Cortex of kidney (tissue), 1 donor: ENCODE measurements at places on chromosomes 5 and 9.

DNA sequence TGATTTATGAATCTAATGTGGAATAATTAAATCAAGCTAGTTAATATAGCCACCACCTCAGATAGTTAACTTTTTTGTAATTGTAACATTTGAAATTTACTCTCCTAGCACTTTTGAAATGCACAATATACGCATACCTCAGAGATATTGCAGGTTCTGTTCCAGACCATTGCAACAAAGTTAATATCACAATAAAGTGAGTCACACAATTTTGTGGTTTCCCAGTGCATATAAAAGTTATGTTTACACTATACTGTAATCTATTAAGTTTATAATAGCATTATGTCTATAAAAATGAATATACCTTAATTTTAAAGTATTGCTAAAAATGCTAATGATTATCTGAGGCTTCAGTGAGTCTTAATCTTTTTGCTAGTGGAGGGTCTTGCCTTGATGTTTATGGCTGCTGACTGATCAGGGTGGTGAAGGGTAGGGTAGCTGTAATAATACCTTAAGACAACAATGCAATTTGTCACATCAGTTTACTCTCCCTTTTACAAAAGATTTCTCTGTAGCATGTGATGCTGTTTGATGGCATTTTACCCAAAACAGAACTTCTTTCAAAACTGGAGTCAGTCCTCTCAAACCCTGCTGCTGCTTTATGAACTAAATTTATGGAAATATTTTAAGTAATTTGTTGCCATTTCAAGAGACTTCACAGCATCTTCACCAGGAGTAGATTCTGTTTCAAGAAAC lies 235.1 kb upstream of the ADAMTSL1 start:
- DNase-seq: no peak

DNA sequence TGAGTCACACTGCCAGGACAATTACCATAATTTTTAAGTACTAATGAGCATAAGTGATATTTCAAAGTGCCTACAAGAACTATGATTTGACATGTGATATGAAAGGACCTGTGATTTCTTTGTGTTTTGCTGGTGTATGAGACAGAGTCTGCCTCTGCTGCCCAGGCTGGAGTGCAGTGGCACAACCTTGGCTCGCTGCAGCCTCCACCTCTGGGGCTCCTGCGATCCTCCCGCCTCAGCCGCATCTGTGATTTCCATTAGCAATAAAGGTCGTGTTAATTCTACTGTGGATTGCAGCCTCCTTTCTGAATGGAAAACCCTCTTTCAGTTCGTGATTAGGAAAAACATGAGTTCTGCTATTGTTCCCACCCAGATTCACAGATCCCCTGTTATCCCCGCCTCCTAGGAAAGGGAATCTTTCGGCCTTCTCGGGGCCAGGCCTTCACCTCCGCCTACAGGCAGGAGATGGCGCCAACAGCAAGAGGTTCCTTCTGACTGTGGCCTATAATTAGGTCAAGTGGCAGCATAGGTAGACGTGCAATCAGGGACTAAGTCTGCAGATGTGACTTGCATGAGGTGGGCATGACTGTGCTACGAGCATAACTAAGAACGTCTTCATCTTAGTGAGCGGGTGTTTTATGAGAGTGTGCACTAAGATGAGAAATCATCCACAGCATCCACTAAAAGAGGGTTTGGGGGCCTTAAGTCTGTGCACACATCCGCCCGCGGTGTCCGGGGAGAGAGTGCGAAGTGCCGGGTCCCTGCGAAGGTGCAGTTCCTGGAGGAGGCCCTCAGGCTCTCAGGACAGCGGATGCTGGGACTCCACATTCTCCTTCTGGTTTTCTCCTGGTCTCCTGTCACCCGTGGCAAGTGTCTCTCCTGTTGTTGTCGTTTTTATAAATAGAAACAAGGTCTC lies 23.1 kb downstream of the TRIM7 start:
- DNase-seq: no peak

- DNase-seq: no peak
Observed at GRCh38 chr9:136399176-136400037, 563 bp downstream of the SNAPC4 start.

- DNase-seq: no peak
Observed at GRCh38 chr5:108118813-108119514, 262.9 kb downstream of the FBXL17 start.

DNA sequence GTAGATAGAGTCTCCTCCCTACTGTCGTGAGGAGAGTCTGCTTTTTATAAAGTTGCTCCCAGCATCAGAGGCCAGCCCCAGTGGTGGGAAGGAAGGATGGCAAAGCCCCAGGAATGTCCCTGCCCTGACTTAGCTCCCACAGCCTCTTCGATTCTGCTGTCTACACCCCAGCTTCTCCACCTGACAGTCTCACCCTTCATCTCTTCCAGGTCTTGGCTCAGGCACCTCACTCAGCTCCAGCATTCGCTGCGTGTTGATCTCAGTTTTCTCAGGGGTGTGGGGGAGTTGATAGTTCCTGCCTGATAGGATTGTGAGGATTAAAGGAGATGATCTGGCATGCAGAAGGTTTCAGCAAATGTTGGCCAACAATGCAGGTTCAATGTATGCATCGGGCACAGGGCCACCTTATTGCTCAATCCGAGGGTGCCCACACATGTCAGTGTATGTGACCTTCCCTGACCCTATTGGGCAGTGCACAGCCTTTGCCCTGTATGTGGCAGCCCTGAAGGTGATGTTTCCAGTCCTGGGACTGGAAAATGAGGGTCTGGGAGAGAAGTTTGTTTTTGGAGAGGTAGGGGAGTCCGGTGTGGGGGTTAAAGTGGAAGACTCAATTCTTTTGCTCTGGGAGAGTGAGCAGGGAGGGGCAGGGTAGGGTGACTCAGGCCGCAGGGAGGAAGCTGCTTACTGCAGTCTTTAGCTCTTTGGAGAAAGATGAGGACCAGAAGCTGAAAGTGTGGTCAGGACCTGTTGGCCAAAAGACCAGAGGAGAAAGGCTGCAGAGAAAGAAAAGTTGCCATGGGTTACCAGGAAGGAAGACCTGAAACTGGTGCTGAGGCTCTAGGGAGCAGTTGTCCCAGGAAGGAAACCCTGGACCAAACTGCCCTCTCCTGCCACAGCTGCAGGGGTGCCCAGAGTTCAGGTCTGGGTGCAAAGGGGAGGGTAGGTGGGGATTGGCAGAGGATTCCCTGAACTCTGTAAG lies 153.2 kb downstream of the MACROH2A1 start:
- no peak for DNase-seq

GRCh38 chr9:91197232-91198181 lies 164.2 kb downstream of the AUH start:
- DNase-seq: no peak

DNA sequence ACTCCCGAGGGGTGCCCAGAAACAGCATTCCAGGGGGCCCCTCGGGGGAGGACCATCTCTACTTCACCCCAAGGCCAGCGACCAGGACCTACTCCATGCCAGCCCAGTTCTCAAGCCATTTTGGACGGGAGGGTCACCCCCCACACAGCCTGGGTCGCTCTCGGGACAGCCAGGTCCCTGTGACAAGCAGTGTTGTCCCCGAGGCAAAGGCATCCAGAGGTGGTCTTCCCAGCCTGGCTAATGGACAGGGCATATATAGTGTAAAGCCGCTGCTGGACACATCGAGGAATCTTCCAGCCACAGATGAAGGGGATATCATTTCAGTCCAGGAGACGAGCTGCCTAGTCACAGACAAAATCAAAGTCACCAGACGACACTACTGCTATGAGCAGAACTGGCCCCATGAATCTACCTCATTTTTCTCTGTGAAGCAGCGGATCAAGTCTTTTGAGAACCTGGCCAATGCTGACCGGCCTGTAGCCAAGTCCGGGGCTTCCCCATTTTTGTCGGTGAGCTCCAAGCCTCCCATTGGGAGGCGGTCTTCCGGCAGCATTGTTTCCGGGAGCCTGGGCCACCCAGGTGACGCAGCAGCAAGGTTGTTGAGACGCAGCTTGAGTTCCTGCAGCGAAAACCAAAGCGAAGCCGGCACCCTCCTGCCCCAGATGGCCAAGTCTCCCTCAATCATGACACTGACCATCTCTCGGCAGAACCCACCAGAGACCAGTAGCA lies 83.9 kb downstream of the GOLPH3 start:
- DNase-seq: no peak

DNA sequence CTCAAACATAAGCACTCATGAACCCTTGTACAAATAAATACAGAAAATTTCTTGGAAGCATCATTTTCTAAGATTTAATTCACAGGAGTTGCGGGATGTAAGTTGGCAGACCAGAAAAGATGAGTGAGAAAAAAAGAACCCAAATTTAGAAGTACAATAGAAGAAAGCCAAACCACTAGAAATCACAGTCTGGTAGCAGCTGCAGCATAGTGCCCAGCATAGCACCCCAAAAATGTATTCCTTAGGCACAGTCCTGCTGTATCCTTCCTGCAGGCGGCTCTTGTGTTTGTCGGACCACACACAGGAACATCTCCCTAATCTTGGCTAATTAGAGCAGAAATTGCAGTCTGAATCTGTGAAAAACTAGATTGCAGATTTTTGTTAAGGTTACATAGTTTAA lies 208.5 kb upstream of the TRPM3 start:
- no peak for DNase-seq

DNA sequence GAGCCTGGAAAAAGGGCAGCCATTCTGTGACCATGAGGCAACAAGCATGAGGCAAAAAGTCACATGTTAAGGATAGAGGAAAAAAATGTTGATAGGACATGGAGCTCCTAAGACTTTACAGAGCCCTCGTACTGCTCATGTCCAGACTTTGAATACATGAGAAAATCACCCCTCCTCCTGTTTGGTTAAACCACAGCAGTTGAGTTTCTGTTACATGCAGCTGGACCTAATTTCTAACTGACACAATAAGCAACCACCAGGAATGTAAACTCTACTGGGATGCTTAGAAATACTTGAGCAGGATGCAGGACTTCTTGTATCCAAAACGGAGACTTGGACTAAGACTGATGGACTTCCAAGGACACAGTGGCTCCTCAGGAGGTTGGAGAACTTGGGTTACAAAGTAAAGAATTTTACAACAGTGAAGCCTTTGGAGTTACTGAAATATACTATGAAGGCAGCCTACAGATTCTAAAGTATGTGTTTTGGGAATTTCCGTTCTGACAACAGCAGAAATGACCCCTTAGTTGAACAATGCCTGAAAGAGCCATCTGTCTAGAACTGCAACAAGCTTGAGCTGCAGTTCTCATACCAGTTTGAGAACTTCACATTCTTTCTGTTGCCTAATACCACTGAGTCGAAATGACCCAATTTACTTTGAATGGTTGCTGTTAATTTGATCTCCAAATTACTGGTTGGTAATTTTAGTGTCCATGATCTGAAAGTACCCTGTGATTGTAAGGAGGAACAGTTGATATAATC lies 268.9 kb downstream of the PIK3R1 start:
- DNase-seq: no peak

- DNase-seq: no peak
Observed at GRCh38 chr9:92422611-92423338, 1.5 kb downstream of the OMD start.

DNA sequence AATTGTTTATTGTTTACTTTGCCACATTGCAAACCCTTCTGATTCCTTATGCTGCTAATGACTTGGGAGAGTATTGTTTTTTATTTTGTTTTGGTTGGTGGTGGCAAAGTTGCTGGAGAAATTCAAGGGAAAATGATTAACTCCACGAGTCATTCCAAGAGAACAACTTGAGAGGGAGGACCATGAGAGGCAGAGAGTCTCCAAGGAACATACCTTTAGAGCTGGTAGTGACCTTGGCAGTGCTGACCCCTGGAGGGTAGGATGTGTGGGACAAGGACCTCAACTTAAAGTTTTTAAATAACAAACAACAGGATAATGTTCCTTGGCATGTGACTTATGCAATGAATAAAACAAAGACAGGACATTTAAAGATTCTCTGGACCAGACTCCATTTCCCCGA lies 139.7 kb downstream of the LRRC70 start:
- no peak for DNase-seq

DNA sequence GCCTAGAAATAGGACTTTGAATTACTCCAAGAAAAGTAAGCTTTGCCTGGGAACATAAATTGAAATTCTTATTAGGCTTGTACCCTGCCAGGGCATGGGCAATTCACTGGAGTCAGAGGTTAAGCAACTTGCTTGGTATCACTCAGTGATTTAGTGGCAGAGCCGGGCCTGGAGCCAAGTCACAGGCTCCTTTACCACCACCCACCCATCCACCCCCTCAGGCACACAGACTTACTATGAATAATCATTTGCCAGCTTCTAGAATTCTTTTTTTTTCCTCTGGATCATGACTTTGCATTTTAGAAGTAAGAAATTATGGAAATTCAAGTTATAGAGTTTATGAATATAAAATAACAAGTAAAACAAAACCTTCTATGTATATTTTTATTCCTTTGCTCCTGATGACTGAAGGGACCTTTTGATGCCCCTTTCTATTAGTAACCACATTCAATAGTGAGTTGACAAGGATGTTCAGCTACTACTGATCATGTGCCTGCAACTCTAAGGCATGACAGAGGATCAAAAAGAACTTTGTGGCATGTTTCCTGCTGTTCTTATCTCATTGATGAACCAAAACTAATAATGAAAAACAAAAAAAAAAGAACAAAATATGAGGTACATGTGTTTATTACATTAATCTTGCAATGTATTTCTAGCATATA lies 614.7 kb downstream of the TLR4 start:
- DNase-seq: no peak

DNA sequence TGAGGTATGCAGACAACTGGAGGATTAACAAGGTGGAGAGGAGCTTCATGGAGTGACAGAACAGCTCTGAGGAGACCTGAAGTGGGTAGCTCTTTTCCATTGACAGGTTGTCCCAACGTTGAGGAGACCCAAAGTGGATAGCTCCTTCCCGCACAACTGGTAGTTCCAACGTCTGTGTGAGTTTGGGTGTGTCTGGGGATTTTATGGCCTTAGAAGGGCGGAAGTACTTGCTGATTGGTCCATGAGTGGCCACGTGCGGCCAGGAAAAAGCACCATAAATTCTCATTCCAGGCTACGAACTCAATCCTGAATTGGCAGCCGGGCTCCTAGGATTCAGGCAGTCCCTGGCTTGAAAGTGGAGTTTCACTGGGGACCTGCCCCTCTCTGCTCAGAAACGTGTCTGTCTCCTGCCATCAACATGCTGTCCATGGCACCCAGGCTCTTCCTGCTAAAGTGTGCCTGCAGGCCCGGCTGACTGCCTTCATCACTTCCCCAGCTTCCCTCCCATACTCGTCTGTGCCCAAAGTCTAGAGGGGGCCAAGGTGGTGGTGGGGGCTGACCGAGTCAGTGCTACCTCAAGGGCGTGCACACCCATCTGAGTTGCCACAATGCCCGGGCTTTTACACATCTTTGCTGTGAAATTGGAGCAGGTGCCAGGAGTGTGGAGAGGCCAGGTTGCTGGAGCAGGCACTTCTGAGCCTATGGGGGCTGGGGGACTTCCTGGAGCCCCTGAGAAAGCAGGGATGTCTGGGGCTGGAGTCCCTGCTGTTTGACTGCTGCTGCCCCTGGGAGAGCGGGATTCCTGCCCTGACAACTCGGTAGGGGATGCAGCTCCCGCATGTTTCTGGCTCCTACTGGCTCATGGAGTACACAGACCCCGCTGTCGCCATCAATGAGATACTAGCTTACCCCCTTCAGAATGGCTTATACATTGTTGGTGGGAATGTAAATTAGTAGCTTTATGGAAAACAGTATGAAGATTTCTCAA lies 2034.6 kb upstream of the ACO1 start:
- no peak for DNase-seq

GRCh38 chr5:155080721-155081120 lies 67.2 kb downstream of the KIF4B start:
- DNase-seq: no peak
